ENCODE measurements at places on chromosomes 5 and 9.

DNA sequence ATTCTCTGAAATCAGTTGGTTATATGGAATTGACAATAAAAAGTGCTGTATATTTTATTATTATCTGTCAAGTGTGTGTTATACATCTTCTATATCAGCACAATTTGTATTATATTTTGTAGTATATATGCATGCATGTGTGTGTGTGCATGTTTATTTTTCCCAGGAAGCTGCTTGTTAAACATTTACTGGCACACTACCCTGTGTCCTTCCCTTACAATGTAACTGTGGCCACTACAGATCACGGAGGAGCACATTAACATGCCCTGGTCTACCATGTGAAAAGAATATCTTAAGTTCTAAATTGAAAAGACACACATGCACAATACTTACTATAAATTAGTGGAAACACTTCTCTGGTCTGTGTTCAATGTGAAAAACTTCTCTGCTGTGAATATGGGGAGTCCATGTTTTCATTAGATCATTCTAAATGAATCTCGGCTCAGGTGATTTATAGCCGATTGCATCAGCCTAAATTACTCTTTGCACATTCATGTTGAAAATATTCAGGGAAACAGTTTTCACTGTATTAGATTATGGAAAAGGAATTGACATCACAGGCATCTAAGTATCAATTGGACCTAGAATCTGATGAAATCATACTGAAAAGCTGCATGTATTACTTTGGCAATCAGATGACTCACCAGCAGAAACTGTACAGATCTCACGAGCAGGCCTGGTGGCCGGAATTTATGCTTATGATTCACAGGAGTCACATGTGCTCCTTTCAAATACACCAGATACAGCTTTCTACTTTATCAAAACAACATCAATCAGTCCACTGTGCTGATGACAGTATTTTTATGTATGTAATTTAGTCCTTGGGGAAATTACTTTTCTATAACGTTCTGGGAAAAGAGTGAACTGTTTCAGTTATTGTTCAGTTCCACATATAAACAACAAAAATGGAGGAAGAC lies 39.4 kb downstream of the LURAP1L start:
- DNase-seq = no peak

DNA sequence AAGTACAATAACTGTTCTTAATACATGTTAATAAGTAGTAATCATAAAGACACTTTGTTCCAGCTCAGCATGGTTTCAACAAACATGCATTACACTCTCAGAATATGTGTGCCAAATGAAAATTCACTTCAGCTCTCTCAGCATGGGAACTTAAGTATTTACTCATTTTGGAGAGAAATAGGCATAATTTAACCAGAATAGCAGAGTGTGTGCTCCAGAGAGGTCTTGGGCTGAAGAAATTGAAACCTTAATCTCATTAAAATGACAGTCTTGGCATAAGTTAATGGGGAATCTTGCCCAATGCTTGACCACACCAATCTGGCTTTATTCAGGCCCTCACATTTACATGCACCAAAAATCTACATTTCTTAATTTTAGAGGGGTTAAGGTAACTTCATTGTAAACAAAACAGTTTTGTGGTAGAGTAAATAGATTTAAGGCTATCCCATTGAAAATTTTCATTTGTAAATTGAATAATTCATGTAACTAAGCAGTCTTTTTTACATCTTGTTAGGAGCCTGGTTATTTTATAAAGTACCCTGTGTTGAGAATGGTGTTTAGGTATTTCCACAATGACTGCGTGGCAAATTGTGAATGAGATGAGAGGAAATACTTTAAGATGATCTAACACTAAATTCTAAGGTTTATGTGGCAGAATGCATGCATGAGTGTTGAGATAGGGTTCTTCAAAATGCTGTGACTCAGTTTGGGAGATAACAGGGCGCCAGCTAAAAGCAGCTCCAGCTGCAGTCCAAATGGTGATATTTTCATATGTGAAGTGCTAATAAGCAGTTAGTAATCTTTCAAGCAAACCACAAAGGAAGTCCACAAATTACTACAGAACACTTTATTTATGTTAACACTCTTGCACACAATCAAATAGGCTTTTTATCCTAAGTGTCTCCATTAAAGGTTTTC lies 11.3 kb upstream of the LOX start:
- DNase-seq = no peak

DNA sequence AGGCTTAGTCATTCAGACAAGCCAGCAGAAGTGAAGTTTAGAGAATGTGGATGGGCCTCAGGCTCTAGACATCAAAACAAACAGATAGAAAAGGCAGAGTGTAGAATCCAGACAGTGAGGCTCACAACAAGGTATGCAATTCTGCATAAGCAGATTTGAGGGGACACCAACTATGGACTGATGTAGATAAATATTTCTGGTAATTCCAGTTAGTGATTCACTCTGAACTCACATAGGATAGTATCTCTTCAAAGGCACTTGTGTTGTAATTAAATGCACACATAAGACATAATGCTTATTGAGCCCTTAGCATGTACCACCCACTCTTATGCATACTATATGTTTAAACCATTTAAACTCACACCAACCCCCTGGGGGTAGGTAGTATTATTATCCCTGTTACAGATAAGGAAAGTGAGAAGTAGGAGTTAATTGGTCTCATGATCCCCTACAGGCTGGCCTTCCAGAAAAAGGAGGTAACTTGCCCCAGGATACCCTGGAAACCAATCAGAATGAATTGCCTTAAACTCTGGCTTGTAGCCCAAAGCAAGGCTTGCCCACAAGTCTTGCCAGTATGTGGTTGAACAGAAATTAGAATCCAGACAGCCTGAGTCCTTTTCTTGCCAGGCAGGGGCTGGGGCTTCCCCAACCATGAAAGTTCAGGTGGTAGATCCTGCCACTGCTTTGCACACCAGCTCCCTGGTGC lies 39.5 kb upstream of the HSPB3 start:
- DNase-seq = no peak

DNA sequence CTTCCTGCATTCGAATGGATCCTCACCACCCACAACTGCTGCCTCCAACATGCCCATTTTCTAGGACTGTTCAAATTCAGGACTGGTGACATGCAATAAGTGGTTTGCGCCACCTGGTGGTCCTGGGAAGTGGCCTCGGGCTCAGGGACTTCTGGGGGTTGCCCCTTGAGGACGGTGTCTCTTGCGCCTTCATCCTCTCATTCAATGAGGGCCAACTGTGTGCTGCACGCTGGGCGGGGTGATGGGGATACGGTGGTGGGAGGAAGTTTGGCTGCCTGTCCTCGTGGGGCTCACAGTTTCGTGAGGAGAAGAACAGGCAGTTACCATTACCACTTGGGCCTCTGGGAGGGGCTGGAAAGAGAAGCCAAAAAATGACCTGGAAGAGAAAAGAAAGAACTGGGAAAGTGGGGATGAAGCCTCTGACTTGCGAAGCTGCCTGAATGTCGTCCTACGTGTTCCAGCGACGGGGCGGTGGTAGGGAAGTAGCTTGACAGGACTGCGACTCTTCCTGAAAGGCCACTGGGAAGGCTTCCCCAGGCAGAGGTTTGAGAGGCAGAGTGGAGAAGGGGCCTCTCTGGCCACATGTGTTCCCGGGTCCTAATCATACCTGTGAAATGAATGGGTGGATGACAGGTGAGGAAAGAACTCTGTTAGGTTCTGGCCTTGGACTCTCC lies 49.0 kb downstream of the PSD2 start:
- DNase-seq = peak; percentile 43

DNA sequence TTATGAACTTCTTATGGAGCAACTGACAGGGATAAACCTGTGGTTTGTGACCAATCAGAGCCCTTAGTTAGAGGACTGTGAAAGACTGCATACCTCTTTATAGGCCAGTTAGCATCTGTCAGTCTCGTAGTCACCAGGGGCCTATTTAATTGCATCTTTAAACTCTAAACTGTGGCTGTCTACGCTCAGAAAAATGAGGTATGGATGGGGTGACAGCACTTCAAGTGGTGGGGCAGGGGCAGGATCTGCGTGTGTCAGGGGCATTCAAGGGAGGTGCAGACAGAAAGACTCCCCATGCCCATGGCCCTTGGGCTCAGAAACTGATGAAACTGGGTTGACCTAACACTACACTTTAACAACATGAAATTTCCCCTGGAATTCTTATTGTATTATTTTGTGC lies 132.6 kb upstream of the TBCA start:
- no peak for DNase-seq

DNA sequence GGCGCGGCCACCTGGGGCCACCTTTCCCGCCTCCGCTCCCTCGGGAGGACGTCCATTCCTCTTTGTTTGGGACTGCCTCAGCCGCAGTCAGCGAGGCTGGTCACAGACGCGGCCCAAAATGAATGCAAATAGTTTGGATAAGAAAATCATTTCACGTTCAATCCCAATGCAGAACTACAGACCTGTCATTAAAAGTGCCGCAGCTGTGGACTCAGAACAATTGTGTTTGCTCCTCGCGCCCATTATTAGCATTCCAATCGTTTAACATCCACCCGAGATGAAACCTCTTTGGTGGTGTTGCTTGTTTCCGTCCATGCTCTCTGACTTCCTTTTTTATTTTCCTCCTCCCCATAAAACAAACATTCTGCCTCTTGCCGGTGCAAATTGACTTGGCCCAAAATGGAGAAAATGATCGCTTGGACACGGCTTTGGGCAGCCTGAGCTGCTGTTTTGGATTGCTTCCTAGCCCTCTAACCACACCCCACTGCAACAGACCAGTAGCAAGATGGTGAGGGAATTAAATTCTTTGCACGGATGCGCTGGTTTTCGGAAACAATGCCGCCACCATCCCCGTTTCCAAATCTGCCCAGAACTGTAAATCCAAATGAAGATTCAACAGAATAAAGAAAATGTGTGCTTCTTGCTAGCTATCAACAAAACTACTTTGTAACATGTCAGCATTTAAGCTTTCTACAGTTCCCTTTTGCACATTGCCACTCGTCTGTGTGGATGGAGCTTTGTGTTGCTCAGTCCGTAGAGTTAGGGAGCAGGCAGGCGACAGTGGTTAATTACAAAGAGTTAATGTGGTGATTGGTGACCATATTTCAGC lies 784 bp downstream of the NLN start:
- no peak for DNase-seq

DNA sequence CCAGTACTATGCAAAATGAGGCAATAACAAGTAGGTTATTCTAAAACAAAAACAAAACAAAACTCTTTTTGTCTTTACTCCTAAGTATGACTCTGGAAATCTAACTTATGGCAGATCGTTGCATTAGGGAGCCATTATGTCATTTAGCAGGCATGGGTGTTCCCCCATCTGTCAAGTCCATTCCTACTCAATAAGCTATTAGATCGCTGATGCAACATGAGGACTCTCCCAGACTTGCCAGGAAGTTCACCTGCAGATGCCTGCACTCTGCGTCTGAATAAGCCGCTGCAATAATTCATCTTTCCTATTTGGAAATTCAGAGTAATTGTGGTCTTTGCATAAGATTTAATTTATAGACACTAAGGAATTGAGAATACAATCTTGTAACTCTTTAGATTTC lies 585.0 kb downstream of the KIF4B start:
- no peak for DNase-seq

- no peak for DNase-seq
Observed at GRCh38 chr9:16138561-16139491, 586.0 kb downstream of the CCDC171 start.

GRCh38 chr9:127540664-127541041 lies 71.4 kb upstream of the STXBP1 start:
- DNase-seq = no peak

DNA sequence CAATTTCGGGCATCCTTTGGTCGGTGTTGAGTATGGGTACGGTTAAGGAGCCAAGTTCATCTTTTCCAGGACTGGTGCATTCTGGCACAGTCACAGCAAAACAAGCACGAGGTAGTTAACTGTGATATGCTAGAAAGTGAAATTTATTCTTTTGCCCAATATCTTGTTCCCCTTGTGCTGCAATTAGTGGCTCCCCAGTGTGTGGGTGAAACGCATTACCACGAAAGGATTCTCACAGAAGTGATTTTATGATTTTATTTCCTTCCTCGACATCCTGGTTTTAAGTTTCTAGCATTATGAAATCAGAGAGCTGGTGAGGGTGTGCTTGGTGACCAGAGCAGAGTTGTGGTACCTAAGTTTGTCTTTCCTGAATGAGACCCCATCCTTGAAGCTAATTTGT lies 1.5 kb downstream of the FRMPD1 start:
- DNase-seq = no peak

Measured in T-helper 1 cell (primary cell).